ENCODE measurements at places on chromosomes 2 and 18. TPM values are rescaled to one million over a fixed set of nuclear protein-coding genes. Genes with fewer than 3 reads are reported as not detected.
A peak's percentile ranks its signal among the peaks of the same experiment; 100 is the strongest.

The C1QL2 gene
- total RNA-seq: not detected

The SCN7A gene
- total RNA-seq: 23.6 TPM

The TMEM182 gene
- 3.9 TPM for total RNA-seq

DNA sequence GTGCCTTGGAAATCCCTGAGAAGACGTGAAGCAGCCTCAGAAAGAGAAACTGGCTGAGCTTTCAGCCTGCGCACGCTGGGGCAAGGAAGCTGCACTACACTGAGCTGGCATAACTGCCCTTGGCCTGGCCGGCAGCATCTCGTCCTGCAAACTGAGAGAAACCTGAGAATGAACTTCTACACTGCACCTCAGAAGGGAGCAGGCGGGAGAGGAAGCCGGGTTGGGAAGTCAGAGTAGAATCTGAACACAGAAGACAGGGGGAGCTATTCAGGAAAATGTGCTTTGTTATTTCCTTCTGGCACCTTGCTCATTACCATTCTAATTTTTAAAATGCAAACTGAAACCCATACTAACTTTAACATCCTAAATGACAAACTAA is 70.9 kb downstream of the ZEB2 start:
- H3K27ac ChIP-seq: peak overlapping the region; percentile 44
- no peaks in the 10 kb centered on the region for H3K36me3 ChIP-seq
- peak overlapping the region; percentile 24 for H3K4me3 ChIP-seq
- no peak for DNase-seq

DNA sequence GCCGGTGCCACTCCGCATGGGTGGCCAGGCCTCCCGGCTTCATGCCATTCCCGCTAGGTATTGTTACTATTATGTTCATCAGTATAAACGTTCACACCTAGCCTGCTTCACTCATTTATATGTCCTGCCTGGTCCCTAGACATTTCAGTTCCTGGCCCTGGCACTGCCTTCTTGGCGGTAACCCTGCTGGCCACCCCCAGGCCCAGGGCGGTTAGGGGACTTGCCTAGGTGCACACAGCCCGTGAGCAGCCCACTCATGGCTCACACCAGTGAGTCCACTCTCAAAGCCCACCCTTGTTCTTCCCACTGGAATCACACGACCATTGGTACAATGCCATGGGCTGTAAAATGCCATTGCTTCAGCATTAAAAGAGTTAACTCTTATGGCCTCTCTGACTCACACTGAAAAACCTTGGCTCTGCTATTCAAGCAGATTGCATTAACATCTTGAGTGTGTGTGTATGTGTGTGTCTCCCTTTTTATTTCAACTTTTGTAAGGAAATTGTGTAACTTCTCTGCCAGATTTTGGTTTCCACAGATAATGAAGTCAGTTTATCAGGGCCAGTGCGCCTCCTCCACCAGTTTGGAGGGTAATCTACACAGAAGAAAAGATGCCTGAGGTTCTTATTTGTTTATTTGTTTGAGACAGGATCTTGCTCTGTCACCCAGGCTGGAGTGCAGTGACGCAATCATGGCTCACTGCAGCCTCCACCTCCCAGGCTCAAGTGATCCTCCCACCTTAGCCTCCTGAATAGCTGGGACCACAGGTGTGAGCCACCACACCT is 74.2 kb downstream of the RAB31 start:
- H3K36me3 ChIP-seq: no peaks in the 10 kb centered on the region
- H3K27me3 ChIP-seq: no peaks in the 10 kb centered on the region
- DNase-seq: peak; percentile 96
- no peak overlapping the region for H3K4me3 ChIP-seq
- H3K27ac ChIP-seq: no peak overlapping the region

DNA sequence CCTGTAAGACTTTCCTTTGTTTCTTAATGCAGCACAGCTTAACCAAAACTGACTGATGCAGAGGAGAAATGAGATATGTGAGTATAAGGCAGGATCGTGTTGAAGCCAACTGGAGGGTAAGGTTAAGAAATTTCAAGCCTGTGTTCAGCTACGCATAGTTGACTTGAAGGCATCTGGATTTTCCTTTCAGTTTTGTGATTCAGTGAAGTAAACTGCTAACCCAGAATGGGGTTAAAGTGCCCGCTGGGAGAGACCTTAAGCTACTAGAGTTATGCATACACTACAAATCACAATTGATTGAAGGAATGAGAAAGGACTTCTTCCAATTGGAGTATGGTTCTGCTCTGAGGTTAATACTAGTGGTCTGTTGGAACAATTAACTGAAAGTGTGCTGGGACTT is 22.6 kb downstream of the THSD7B start:
- H3K4me3 ChIP-seq: no peak overlapping the region
- no peaks in the 10 kb centered on the region for H3K36me3 ChIP-seq
- no peaks in the 10 kb centered on the region for H3K4me1 ChIP-seq
- DNase-seq: no peak

DNA sequence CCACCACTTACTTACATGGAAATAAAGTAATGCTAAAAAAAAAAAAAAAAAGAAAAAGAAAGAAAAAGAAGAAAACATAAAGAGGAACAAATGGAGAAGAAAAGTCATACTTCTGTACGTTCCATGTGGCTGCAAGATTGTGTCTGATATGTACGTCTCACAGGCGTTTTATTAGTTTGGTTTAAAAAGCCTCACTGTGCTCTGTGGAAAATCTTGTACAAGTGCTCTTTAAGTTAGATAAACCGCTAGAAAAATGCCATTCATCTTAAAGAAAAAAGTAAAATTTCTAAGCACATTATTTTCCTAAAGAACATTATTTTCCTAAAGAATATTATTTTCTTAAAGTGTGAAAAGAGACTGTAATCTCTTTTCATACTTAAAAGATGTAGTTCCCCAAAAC is 165.1 kb downstream of the ZNF521 start:
- no peak overlapping the region for H3K27ac ChIP-seq
- no peaks in the 10 kb centered on the region for H3K27me3 ChIP-seq
- H3K36me3 ChIP-seq: no peaks in the 10 kb centered on the region
- H3K4me3 ChIP-seq: no peak overlapping the region
- no peaks in the 10 kb centered on the region for H3K4me1 ChIP-seq

DNA sequence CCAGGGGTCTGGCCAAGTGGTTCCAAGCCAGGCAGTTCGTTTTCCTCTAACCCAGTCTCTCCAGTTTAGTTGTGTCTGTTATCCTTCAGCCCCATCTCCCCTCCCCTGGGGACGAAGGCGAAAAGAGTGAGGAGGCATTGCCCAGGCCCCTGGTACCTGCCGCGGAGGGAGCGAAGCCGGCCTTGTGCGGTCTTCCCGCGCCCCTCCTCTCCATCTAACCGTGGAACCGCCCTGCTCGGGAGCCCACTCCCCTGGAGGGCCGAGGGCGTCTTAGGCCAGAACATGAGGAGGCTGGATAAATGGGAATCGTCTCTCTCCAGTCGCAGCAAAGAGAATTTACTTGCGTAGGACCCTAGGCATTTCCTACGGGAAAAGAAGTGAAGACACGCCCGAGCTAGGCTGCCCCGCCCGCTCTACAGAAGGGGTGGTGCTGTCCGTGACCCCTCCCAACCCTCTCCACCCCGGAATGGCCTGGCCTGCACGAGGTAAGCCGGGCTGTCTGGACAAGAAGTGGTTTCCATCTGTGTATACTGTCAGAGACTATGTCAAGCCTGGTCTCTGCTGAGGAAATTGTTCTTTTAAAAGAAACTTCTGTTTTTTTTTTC is 156.2 kb downstream of the MIB1 start:
- H3K4me3 ChIP-seq: no peak overlapping the region
- H3K4me1 ChIP-seq: no peaks in the 10 kb centered on the region
- DNase-seq: no peak
- no peaks in the 10 kb centered on the region for H3K36me3 ChIP-seq
- H3K27ac ChIP-seq: no peak overlapping the region
- H3K27me3 ChIP-seq: no peaks in the 10 kb centered on the region
